CD4-positive, alpha-beta memory T cell (primary cell): ENCODE measurements at places on chromosomes 1 and 21.

DNA sequence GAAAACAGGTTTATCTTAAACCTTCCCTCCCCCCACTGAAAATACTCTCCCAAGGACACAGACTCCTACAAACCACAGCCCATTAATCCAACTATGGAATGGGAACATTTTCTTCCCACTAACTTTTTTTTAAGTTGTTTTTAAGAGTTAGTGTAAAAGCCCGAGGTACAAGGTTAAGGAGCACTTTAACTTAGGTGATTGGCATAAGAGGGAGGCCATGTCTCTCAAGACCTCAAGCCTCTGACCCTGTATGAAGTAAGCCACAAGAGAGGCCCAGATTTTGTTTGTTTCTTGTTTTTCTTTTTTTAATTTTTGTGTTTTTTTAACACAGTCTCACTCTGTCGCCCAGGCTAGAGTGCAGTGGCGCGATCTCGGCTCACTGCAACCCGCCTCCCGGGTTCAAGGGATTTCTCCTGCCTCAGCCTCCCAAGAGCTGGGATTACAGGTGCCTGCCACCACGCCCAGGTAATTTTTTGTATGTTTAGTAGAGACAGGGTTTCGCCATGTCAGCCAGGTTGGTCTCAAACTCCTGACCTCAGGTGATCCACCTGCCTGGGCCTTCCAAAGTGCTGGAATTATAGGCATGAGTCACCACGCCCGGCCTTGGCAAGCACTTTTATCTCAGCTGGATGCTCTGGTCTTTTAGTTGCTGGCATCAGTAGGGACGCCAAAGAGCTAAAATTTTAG is 14.4 kb downstream of the ARMH1 start:
- H3K4me1 ChIP-seq: no peaks in the 10 kb centered on the region
- H3K36me3 ChIP-seq: no peaks in the 10 kb centered on the region
- no peak for DNase-seq
- no peaks in the 10 kb centered on the region for H3K27me3 ChIP-seq
- no peak overlapping the region for H3K27ac ChIP-seq

- H3K4me1 ChIP-seq: peaks cover 39% of the 10 kb centered on the region
- H3K27me3 ChIP-seq: no peaks in the 10 kb centered on the region
- H3K36me3 ChIP-seq: no peaks in the 10 kb centered on the region
- H3K27ac ChIP-seq: peak overlapping the region; percentile 6
- no peak overlapping the region for H3K4me3 ChIP-seq
These were observed 222.4 kb upstream of the B3GALT2 start for GRCh38 chr1:193408782-193409293.

DNA sequence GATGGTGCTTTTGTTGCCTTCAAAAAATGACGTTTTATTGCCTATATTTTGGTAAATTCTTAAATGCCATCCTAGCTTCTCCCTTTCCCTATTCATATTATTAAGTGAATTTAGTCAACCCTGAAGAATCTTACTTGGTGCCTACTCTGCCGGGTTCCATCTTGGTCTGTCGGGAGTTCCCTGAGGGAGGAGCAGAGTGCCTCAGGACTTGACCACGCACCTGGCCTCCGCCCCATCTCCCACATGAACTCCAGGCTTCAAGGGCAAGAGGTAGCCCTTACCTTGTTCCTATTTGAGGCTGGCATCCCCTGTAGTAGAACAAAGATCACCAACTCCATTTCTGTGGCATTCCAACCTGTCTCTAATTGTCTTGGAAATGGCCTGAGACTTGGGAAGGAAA is 21.5 kb downstream of the VANGL2 start:
- H3K4me3 ChIP-seq: no peak overlapping the region
- no peak overlapping the region for H3K27ac ChIP-seq
- H3K27me3 ChIP-seq: no peaks in the 10 kb centered on the region
- DNase-seq: no peak

- H3K4me1 ChIP-seq: no peaks in the 10 kb centered on the region
- H3K27ac ChIP-seq: no peak overlapping the region
- no peaks in the 10 kb centered on the region for H3K36me3 ChIP-seq
- DNase-seq: no peak
These were observed 177.4 kb downstream of the AKT3 start for GRCh38 chr1:243672539-243673074.

GRCh38 chr1:5220821-5221220 is 566.4 kb downstream of the AJAP1 start:
- no peaks in the 10 kb centered on the region for H3K27me3 ChIP-seq
- H3K4me1 ChIP-seq: no peaks in the 10 kb centered on the region
- no peak overlapping the region for H3K4me3 ChIP-seq
- DNase-seq: no peak
- H3K36me3 ChIP-seq: no peaks in the 10 kb centered on the region
- no peak overlapping the region for H3K27ac ChIP-seq

DNA sequence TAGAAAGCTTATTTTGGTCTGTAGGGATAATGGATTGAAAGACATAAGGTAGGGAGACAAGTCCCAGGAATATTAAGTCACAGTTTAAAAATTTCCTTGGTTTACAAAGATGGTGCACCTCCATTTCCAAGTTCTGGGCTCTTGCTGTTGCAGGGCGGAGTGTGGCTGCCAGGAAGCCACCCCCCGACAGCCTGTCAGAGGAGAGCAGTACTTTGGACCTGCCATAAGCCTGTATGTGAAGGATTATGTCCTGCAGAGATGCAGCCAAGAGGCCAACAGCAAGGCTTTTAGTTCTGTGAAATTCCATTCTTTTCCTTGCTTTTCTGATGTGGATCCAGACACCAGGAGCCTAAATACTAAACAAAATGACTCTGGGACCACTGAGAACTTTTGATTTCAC is 31.9 kb upstream of the GTF2B start:
- peaks cover 7% of the 10 kb centered on the region for H3K36me3 ChIP-seq
- H3K4me3 ChIP-seq: no peak overlapping the region
- H3K4me1 ChIP-seq: no peaks in the 10 kb centered on the region
- no peak for DNase-seq
- H3K27ac ChIP-seq: no peak overlapping the region
- no peaks in the 10 kb centered on the region for H3K27me3 ChIP-seq
